ENCODE measurements at places on chromosomes 2 and 18. TPM values are rescaled to one million over a fixed set of nuclear protein-coding genes. Genes with fewer than 3 reads are reported as not detected.
A peak's percentile ranks its signal among the peaks of the same experiment; 100 is the strongest.

Gene CMPK2
- polyA plus RNA-seq, result 2.8 TPM

DNA sequence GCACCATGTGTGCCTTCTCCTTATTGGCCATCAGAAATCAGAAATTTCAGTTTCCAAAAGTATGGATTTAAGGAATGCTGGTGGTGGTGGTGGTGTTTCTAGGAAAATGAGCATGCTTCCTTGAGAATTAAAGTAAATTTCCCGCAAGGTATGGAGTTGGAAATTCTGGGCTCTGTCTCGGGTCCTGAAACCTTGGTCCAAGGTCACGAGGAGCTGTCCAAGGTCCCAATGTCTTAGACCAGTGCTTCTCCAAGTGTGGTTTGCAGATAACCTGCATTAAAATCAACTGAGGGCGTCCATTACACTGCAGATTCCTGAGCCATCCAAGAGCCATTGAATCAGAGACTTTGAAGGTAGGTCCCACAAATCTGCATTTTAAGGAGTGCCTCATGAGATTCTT is 210.9 kb upstream of the PKDCC start:
- DNase-seq, result peak; percentile 88

DNA sequence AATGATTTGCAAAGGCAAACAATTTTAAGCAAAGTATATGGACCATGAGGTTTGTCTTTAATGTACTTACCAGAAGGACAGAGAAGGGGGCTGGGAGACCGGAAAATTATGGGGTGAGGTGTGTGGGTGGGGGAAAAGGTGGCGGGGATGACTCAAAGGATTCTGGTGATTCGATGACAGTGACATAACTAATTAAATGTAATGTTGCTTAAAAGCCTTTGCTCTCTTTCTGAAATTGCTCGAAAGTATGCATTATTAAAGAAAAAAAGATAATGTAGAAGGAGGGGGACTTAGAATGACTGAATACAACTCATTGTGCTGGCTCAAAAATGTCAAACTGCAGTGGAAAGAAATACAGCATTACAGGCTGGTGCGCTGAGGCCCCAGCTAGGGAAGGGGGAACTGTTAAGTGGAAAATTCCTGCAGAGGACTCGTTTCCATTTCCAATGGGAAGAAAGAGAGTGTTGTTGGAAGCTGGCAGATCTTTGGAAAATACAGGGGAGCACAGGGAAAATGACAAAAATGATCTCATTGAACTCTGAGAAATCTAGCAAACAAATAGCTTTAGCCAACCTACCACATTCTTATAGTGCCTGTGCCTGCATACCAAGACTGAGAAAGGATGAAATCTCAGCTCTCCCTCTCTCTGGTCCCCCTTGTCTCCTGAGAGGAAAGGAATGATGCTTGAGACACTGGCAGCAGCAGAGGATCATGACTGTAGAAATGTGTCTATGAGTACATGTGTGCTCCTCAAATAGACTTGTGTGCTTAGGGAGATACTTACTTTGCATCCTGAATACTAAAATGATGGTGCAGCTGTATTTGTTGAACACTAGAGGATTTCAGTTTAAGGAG is 632.4 kb downstream of the NYAP2 start:
- peak; percentile 43 for DNase-seq

GRCh38 chr2:162385536-162385935 is 41.6 kb downstream of the GCA start:
- no peak for DNase-seq

Gene C2orf78
- polyA plus RNA-seq, result not detected

Gene NPHP1
- polyA plus RNA-seq, result 18.3 TPM

Gene RPRM
- 1.3 TPM for polyA plus RNA-seq

Gene SPDYA
- polyA plus RNA-seq, result not detected

DNA sequence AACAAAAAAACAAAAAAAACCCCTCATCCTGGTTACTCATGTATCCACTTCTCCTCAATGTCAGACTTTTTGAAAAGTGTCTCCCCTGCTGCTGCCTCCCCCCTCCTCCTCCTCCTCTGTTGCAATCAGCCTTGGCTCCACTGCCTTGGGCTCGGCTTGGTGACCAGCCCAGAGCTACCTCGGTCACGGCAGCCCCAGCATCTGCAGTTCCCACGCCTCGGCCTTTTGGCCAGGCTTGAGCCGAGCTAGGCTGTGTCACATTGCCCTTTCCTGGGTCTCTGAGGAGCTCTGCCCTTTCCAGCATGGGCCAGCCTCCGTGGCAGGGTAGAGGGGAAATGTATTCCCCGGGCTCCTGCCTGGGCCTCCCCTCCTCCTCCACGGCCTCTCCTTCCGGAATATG is 22.7 kb upstream of the INHBB start:
- no peak for DNase-seq

DNA sequence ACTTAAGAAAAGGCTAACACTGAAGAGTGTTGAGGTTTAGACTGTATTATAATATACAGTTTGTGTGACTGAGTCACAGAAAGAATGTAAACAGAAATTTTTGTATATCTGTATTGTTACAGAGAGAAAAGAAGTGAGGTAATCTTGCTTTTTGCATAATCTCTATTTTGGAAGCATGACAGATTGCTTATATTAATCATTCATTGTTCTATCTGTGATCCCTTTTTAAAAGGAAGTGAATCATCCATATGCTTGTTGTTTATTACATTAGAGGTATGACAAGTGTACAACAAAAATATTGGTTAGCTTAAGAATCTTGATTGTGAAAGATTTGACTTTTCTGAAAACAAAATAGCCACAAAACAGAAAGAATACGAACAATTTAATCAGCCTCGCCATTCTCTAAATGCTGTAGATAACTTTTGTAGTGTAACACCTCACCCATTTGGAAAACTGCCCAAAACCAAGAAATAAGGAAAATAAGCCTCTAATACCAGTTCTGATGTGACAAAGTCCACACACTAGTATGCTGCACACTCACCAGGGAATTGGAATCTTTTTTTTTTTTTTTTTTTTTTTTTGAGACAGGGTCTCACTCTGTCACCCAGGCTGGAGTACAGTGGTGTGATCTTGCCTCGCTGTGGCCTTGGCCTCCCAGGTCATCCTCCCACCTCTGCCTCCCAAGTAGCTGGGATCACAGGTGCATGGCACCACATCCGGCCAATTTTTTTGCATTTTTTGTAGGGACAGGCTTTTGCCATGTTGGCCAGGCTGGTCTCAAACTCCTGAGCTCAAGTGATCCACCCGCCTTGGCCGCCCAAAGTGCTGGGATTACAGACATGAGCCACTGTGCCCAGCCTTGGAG is 91.5 kb upstream of the LPIN2 start:
- no peak for DNase-seq
